ENCODE measurements at places on chromosomes 13 and 19.

- no peak for DNase-seq
Observed at GRCh38 chr13:32881777-32882145, 134.5 kb upstream of the KL start.

DNA sequence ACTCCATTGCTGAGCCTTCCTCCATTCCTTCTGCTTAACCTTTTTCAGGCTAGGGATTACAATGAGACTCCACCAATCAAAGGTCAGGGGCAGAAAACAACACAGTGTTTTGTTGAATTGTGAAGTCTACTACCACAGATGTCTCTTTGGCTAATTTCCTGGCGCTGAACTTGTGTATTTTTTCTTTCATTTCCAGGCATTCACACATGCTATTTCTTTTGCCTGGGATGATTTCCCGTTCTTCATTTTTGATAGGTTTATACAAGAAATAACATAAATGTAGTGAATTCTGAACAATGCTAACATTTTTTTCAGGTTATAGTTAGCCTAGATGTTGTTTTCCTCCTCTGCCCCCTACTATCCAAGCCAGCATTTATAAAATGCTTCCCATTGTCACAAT, 64.3 kb downstream of the OLFM4 start:
- no peak for DNase-seq

DNA sequence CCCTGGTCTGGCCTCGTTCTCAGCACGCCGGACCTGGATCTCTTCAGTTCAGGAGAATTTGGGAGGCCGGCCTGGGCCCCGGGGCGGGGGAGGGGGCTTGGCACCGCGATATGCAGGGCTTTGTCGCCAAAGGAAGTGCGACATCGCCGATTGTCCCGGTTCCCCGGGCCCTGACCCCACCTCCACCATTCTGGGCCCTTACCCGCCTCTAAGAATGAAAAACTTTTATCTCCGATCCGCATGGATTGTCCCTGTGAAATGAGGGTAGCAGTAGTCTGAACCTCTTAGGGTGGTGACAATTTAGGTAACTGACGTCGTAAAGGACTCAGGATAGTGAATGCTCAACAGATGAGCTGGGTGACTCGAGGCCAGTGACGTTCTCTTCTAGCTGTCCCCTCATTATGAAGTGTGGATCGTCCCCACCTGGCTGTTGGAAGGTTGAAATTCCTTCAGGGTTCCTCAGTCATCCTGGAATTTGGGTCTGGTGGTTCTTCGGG, 650 bp downstream of the DDA1 start:
- DNase-seq: no peak

DNA sequence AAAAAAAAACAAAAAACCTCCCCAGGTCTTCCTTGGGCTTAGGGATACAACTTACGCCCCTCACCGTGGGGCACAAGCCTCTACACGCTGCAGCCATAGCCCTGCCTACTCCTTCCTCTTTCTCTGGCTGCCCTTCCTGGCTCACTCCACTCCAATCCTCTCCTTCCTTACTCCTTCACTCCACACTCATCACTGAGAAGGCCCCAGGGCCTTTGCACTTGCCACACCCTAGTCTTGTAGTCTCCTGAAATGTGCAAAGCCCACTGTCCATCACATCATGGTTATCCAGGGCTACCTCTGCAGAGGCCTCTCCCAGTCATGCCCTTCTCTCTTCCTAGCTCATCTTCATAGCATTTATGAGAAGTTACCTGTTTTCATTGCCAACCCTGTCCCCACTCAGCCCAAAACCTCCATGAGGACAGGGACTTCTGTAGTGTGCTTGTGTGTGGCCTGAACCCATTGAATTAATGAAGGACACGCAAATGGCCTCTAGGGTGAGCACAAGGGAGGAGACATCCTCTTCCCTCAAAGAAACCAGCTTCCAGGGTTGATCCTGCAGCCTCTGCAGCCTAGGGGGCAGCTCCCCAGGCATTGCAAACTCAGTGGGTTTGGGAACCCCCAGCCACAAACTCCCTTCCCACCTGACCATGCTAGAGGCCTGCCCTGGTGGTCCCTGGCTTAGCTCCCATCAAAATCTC, 7.9 kb upstream of the HSH2D start:
- DNase-seq: no peak

DNA sequence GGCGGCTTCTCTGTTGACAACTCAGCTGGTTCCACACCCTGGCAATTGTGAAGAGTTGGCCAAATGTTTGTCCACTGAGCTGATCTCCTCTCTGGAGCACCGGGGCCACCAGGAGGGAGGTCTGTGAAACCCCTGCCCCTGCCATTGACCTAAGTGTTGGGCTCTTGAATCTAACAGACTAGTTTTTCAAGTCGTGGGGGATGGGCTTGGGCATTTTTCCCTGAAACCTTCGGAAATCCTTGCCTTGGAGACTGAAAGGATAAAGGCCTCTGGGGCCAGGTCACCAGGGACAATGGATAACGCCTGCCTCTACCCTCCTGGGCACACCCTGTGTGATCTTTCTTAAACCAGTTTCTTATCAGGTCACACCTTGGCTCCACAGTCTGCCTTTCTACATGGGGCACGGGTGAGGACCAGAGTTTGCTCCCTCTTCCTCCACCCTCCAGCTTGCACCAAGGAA, 881 bp downstream of the GEMIN7 start:
- no peak for DNase-seq

- no peak for DNase-seq
Observed at GRCh38 chr19:48946463-48947257, 8.0 kb upstream of the BAX start.

GRCh38 chr19:14519860-14520407, 1.7 kb upstream of the DNAJB1 start:
- no peak for DNase-seq

GRCh38 chr13:62205273-62205672, 789.6 kb upstream of the PCDH20 start:
- no peak for DNase-seq

GRCh38 chr19:48530066-48530720, 18.6 kb upstream of the LMTK3 start:
- DNase-seq: no peak

DNA sequence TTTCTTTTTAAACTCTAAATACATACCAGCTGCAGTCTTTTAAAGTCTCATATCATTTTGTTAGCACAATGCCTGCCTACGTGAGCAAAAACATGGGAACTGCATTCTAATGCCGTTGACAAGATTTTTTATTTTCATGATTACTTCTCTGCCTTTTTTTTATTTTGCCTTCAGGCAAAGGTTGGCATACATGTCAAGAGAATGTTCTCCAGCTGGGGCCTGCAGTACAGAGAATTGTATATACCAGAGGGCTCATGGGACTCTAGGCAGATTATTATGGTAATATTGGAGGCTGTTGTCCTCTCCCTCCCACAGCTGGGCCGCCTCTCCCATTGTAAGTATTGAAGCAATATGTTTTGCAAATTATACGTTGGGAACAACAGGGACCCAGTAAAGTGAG, 53.9 kb upstream of the OBI1 start:
- DNase-seq: no peak

- DNase-seq: no peak
Observed at GRCh38 chr19:45251452-45252354, 632 bp downstream of the MARK4 start.

GRCh38 chr13:51003642-51004041, 94.1 kb downstream of the RNASEH2B start:
- DNase-seq: no peak

DNA sequence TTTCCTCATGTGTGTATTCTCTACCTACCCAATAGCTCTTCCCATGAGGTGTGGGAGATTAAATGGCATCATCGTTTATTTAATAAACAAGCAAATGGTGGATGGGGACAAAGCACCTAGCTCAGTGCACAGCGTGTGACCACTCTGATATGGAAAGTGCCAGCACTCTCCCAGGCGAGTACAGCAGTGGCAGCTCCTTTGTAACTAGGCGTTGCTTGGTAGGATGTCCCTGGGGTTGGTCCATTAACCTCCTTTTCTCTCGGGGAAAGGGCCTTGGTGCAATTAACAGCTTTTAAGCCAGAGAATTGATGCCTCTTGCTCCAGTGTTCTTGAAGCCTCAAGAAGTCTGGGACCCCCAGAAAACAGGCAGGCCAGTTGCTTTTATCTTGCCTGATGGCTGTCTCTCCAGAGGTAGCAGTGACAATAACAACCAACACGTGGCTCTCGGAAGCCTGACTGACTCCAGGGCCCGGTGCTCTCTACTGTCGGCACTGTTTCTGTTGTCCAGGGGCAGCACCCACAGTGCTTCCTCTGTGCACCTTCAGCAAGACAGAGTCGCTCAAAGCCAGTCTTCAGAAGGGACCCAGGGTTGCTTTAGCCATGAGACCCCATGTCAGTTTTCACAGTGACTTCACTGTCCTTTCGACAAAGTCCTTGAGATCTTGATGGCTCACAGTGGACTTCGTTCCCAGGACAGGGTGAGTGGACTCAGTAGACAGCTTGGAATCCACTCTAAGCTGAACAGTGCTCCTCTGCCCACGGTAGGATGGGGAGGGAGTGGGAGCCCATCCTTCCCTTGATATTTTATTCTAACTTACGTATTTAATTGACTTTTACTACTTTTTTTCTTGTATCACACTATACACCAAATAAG, 33.9 kb upstream of the NPAS1 start:
- DNase-seq: no peak

- no peak for DNase-seq
Observed at GRCh38 chr19:54319892-54320670, 7.1 kb upstream of the LILRA5 start.

GRCh38 chr13:42762917-42763316, 18.5 kb upstream of the FAM216B start:
- DNase-seq: no peak

GRCh38 chr19:56404705-56405056, 549 bp downstream of the ZNF583 start:
- DNase-seq: no peak

- DNase-seq: no peak
Observed at GRCh38 chr19:28345811-28346210, 867.1 kb downstream of the UQCRFS1 start.

- DNase-seq: peak; percentile 52
Observed at GRCh38 chr19:1672038-1672768, 19.8 kb upstream of the TCF3 start.
